Activated CD4-positive, alpha-beta T cell treated with anti-CD3 and anti-CD28 coated beads for 36 hours (primary cell): ENCODE measurements at places on chromosomes 1 and 21.

- H3K27ac ChIP-seq = no peak overlapping the region
- H3K4me3 ChIP-seq = no peak overlapping the region
- H3K4me1 ChIP-seq = peaks cover 4% of the 10 kb centered on the region
These were observed 20.0 kb downstream of the ITGB2 start for GRCh38 chr21:44900559-44901251.

GRCh38 chr1:176450526-176450925 lies 12.4 kb upstream of the PAPPA2 start:
- DNase-seq = no peak
- no peaks in the 10 kb centered on the region for H3K4me1 ChIP-seq
- H3K4me3 ChIP-seq = no peak overlapping the region
- no peak overlapping the region for H3K27ac ChIP-seq

DNA sequence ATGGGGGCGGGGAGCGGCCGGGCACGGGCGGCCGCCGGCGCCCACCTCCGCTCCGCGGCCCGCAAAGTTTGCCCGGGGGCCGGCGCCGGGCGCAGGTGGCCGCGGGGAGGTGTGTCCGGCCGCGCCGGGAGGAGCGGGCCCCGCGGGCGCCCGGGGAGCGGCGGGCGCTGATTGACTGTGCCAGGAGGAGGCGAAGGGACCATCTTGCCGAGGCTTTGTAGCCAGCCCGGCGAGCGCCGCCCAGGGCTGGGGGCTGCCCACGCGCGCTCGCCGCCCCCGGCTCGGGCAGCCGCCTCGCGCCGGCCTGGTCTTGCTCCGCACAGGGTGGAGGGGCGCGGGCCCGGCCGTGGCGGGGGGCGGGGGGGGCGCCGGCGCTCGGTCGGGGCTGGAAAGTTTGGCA lies 432 bp downstream of the EPHB2 start:
- H3K27me3 ChIP-seq = peaks cover 56% of the 10 kb centered on the region
- peaks cover 11% of the 10 kb centered on the region for H3K4me1 ChIP-seq
- DNase-seq = no peak
- H3K4me3 ChIP-seq = no peak overlapping the region

GRCh38 chr21:45460011-45460565 lies 55.1 kb downstream of the COL18A1 start:
- no peaks in the 10 kb centered on the region for H3K4me1 ChIP-seq
- no peaks in the 10 kb centered on the region for H3K36me3 ChIP-seq
- no peak overlapping the region for H3K27ac ChIP-seq
- no peaks in the 10 kb centered on the region for H3K27me3 ChIP-seq
- no peak overlapping the region for H3K4me3 ChIP-seq

DNA sequence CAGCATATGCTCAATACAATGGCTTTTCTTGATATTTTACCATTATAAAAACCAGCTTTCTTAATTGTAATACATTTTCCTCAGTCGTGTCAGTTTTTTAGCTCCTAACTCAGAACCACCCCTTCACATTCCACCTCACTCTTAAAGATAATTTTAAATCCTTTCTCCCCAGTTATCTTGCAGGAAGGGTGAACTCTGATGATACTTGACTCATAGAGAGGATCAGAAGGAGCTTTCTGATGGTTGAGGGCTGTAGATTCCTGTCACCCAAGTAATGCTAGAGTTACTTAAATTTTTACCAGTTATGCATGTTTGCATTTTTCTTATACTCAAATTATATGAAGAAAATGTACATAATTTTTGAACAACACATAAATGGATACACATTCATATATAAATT lies 233.7 kb downstream of the NCAM2 start:
- H3K4me3 ChIP-seq = no peak overlapping the region
- no peaks in the 10 kb centered on the region for H3K4me1 ChIP-seq
- no peak overlapping the region for H3K27ac ChIP-seq
- no peaks in the 10 kb centered on the region for H3K36me3 ChIP-seq
- no peaks in the 10 kb centered on the region for H3K27me3 ChIP-seq

GRCh38 chr1:205258719-205259118 lies 31.0 kb downstream of the TMCC2 start:
- H3K27me3 ChIP-seq = no peaks in the 10 kb centered on the region
- H3K27ac ChIP-seq = no peak overlapping the region
- peaks cover 21% of the 10 kb centered on the region for H3K4me1 ChIP-seq

GRCh38 chr1:11617314-11617713 lies 36.9 kb downstream of the FBXO2 start:
- no peak for DNase-seq
- H3K27ac ChIP-seq = no peak overlapping the region
- H3K36me3 ChIP-seq = no peaks in the 10 kb centered on the region

DNA sequence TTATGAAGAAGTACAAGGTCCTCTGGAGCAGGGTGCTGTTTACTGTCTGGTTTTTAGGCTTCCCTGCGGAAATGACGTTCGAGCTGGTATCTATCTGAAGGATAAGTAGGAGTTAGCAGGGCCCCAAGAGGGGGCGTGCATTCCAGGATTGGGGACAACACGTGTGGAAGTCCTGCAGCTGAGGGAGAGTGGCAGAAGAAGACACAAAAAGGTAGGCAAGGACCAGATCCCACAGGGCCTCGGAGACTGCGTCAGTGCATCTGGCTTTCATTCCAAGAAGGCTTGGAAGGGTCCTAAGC lies 5.9 kb downstream of the RIMS3 start:
- no peak for DNase-seq
- H3K27me3 ChIP-seq = peaks cover 2% of the 10 kb centered on the region
- H3K27ac ChIP-seq = no peak overlapping the region
- no peaks in the 10 kb centered on the region for H3K36me3 ChIP-seq

GRCh38 chr1:64229307-64229706 lies 25.9 kb downstream of the UBE2U start:
- H3K36me3 ChIP-seq = no peaks in the 10 kb centered on the region
- no peak overlapping the region for H3K27ac ChIP-seq
- no peak for DNase-seq
- peaks cover 23% of the 10 kb centered on the region for H3K27me3 ChIP-seq
- H3K4me3 ChIP-seq = no peak overlapping the region

GRCh38 chr1:115531631-115532264 lies 110.0 kb upstream of the VANGL1 start:
- H3K27ac ChIP-seq = no peak overlapping the region
- DNase-seq = no peak
- no peaks in the 10 kb centered on the region for H3K36me3 ChIP-seq
- peaks cover 3% of the 10 kb centered on the region for H3K27me3 ChIP-seq
- H3K4me3 ChIP-seq = no peak overlapping the region

- no peaks in the 10 kb centered on the region for H3K27me3 ChIP-seq
- H3K4me3 ChIP-seq = no peak overlapping the region
- H3K27ac ChIP-seq = no peak overlapping the region
These were observed 111.1 kb downstream of the FNBP1L start for GRCh38 chr1:93559045-93559444.
